Vagina (tissue), 2 donors: ENCODE measurements at places on chromosomes 1 and 21. TPM values are rescaled to one million over a fixed set of nuclear protein-coding genes. Genes with fewer than 3 reads are reported as not detected.

DNA sequence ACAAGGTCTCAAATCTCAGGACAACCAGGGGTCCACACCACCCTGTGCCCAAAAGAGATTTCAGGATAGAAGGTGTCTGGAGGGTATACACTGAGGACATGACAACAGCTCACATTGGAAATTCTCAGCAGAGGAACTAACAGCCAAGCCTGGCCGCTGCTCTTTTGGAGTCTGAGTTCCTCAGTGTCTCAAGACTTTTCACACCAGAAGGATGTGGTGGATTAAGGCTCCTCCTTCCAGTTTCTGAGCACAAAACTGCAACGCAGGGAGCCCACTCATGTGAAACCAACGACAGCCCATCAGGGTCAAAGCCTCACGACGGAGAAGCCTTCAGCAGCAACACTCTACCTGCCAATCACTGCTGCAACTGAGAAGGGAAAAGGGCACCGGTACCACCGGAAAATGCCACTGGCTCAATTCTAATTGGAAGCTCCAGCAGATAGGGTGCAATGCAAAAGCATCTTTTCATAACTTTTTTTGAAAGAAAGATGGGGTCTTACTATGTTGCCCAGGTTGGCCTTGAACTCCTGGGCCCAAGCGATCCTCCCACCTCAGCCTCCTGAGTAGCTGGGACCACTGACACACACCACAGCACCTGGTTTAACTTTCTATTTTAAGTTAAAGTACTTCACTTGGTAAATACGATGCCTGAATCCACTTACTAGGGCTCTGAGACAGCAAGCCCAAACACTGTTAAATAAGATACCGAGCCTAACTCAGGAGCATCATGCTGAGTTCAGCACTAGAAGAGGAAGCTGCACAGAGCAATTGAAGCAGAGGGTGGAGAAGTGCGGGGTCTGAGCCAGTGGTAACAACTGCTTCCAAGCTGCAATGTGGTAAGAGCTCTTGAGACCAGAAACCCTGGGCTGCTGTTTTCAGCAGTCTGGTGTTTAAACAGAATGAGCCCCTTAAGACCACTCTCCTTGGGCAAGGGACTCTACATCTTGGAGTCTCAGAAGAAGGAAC lies 7.8 kb downstream of the CAPZB start:
- no peak for DNase-seq

- no peak for DNase-seq
Observed at GRCh38 chr1:98897479-98897878, 107.2 kb downstream of the PLPPR5 start.

DNA sequence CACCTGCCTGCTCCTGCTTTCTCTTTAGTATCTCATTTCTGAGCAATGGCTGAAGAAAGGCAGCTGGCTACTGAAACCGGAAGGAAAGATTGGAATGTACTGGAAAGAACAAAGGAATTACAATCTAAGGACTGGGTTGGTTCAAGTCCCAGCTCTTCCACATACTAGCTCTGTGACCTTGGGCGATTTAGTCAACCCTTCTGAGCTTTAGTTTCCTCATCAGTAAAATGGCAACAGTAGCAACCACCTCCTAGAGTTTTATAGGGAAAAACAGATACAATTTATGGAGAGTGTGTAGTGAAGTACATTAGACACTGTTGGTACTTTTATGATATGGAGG lies 158.8 kb downstream of the KAZN start:
- no peak for DNase-seq

DNA sequence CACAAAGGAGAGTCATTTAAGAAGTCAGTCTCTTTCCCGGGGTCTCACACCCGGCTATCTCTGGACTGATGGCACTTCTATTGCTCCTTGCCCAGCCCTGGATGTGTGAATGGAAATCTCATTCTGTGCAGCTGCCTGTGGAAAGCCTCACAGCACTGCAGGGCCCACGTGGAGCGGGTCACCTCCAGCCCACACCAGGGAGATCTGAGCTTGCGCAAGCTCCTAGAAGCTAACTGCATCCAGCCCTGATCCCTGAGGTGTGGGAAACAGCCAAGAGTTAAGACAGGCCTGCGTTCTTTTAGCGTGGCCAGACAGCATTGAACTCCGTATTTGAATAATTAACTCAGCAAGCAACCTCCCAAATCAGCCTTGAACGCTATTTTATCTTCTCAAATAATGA lies 150.5 kb downstream of the LRIG2 start:
- peak; percentile 70 for DNase-seq

Gene CD1E
- total RNA-seq = 2.5 TPM

DNA sequence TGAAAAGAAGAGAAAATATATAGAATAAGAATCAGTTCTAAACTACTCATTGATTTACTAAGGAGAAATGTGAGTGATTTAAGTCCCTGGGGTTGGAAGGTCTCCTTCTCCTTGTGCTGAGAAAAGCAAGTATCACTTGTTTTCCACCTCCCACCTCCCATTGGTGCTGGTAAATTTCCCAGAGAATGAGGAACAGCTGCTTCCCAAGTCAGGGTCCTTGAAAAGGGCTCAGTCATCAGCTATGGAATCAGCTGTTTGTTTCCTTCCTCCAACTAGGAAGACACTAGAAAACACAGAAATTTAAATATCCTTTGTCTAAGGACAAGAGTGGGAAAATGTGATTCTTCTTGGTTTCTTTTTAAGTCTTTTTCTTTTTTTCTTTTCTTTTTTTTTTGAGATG lies 131.3 kb upstream of the C1orf21 start:
- DNase-seq = no peak

Gene FMO1
- 6.4 TPM for total RNA-seq

DNA sequence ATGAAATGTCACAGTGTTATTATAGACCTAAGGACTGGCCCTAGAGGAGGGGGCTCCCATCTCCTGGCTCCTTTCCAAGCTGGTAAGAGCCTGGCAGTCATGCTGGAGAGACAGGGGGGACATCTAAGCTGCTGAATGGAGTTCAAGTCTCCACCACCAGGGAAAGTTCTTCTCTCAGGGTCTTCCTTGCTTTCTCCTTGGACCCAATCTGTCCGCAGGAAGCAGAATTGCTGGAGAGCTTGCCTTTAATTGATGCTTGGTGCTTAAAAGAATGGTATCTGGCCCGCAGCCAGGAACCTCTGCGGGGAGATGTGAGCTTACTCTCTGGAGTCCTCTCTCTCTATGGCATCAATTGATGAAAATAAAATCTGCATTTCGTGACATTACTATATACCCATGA lies 25.1 kb downstream of the IRF2BP2 start:
- peak; percentile 64 for DNase-seq

GRCh38 chr1:215647738-215648137 lies 80.6 kb downstream of the KCTD3 start:
- DNase-seq = no peak

GRCh38 chr1:165075725-165076370 lies 280.7 kb downstream of the LMX1A start:
- no peak for DNase-seq

Gene TXNIP
- 1,858 TPM for total RNA-seq

Gene CELA2B
- total RNA-seq = not detected

Gene GPA33
- 0.74 TPM for total RNA-seq

GRCh38 chr1:26723013-26723991 lies 27.5 kb downstream of the ARID1A start:
- DNase-seq = no peak

DNA sequence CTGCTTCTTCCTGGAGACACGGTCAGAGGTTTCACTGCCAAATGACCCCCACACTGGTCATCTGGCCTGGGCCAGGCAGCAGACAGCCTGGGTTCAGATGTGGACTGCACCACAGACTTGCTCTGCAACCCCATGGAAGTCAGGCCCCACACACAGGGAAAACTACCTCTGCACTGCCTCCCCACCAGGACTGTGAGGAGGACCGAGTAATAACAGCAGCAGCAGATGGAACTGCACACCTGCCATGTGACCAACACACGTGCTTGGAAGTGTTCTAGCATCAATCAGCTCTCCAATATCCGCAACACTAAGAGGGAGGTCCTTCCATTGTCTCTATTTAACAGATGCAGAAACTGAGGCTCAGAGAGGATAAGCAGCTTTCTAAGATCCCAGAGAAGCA lies 51.4 kb downstream of the SLC9A1 start:
- DNase-seq = no peak

DNA sequence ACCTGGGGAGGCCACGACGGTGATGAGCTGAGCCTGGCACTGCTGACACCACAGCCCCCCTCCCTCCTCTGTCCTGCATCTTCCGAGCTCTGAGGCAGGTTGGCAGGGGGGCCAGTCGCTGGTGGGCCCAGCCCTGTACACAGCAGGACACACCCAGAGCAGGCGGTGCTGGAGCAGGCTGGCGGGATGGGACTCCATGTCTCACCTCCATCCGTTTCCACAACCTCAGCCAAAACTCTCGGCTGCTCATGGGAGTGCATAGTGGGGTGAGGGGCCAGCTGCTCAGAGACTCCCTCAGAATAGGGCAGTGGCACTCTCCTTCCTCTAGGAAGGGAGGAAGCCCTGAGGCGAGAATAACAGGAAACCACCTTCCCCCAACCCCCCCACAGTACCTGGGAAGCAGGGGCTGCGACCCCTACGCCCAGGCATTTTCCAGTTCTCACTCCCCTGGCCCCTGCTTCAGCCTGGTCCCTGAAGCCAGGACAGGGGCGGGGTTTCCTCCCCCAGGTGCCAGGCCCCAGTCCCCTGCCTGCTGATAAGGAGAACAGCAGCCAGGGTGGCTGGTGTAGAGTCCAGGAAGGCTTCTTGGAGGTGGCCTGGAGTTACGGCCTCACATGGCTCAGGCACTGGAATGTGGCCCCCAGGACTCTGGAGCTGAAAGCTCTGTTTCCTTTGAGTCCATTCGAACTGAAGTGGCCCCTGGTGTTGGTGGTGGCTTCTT lies 3.2 kb upstream of the IBA57 start:
- DNase-seq = no peak

- no peak for DNase-seq
Observed at GRCh38 chr1:222000131-222000530, 258.2 kb upstream of the DUSP10 start.
